ENCODE measurements at places on chromosomes 7 and 10. TPM values are rescaled to one million over a fixed set of nuclear protein-coding genes. Genes with fewer than 3 reads are reported as not detected.

ANK3 gene
- 2.6 TPM for total RNA-seq

ZNF804B gene
- total RNA-seq, result not detected

TMEM26 gene
- 0.09 TPM for total RNA-seq

PRF1 gene
- not detected for total RNA-seq

TECTB gene
- not detected for total RNA-seq

TAS2R3 gene
- total RNA-seq, result 1.2 TPM

SLC13A4 gene
- not detected for total RNA-seq

PNLIPRP2 gene
- total RNA-seq, result not detected

ANKRD30A gene
- not detected for total RNA-seq

SLC13A1 gene
- total RNA-seq, result not detected

Data from endothelial cell of coronary artery (primary cell).